ENCODE measurements at places on chromosomes 4 and X.
A peak's percentile ranks its signal among the peaks of the same experiment; 100 is the strongest.

GRCh38 chr4:69408451-69408850 lies 87.3 kb downstream of the UGT2B4 start:
- no peak for DNase-seq

DNA sequence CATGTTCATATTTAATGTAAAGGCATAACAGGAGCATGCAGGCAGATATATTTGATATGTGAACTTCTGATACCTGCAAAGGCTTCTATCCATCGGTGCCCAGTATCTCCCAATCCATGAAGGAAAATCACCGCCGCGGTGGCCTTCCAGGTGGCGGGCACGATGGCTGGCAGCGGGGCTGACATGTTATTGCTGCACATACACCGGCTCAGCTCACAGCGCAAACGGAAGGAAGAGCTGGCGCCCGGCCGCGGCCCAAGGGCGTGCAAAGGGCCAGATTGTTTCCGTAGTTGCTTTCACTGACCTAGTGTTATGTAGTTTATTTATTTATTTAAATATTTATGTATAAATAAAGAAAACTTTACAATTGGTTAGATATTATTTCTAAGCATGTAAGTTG lies 322.7 kb upstream of the PITX2 start:
- no peak for DNase-seq

GRCh38 chrX:118171356-118171755 lies 54.7 kb upstream of the KLHL13 start:
- no peak for DNase-seq

DNA sequence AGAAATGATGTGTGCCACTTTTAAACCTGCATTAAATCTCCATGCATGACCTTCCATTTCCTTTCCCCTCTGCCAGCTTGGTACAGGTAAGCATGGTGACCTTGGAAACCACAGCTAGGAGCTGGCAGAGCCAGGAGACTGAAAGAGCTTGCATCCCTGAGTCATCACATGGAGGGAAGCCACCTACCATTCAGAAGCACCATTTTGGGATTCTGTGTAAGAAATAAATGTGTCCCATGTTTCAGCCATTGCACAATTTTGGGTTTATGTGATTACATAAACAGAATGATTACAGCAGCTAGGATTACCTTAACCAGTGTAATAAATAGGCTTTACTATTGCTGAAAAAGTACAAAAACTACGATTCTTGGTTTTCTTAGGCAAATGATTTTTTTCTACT lies 17.3 kb upstream of the CCDC149 start:
- peak; percentile 53 for DNase-seq

DNA sequence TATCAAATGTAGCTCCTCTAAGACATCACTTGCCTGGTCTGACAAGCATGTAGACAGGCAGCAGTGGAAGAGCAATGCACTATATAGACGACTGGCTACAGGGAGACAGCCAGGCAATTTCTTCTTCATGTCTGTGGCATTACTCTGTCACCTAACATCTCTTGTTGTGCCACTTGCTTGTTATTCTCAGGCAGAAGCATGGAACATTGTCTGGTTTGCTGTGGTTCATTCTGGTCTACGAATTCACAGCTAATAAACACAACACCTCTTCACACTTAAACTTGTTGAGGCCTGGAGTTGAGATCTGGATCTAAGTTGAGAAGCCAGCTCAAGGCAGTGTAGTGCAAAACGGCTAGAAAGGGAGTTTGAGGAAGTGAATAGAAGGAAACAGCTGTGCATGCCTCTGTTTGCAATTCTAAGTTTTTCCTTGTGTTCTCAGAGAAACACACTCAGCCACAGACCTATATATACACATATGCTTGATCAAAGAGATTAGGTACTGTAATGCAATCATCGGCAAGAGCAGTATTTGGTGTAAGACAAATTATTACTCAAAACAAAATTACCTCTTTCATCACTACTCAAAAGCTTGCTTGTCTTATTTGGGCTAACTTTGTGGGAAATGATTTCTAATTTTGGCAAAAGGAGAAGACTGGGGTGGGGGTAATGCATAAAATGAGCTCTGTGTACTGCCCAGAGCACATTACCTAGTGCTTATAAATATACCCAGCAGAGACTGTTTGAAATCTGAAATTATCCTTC lies 243.8 kb downstream of the PPP3CA start:
- DNase-seq = peak; percentile 43

- no peak for DNase-seq
These were observed 30.4 kb downstream of the CLDN34 start for GRCh38 chrX:9997524-9997923.

DNA sequence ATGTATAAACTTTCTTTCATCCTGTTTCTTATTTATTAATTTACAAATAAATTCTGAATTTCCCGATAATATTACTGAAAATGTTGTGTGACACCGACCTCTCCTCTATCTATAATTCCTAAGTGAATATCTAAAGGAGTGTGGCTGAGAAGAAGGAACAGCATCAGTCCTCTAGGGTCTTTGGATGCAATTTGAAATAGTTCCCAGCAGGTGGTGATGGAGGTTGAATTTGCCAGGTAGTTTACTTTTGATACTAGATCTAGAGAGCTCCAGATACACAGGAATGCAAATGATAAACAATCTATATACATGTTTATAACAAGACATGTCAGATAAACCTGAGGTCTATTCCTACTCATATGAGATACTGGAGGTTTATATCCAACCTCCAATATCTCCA lies 305.4 kb downstream of the PCDH18 start:
- no peak for DNase-seq

DNA sequence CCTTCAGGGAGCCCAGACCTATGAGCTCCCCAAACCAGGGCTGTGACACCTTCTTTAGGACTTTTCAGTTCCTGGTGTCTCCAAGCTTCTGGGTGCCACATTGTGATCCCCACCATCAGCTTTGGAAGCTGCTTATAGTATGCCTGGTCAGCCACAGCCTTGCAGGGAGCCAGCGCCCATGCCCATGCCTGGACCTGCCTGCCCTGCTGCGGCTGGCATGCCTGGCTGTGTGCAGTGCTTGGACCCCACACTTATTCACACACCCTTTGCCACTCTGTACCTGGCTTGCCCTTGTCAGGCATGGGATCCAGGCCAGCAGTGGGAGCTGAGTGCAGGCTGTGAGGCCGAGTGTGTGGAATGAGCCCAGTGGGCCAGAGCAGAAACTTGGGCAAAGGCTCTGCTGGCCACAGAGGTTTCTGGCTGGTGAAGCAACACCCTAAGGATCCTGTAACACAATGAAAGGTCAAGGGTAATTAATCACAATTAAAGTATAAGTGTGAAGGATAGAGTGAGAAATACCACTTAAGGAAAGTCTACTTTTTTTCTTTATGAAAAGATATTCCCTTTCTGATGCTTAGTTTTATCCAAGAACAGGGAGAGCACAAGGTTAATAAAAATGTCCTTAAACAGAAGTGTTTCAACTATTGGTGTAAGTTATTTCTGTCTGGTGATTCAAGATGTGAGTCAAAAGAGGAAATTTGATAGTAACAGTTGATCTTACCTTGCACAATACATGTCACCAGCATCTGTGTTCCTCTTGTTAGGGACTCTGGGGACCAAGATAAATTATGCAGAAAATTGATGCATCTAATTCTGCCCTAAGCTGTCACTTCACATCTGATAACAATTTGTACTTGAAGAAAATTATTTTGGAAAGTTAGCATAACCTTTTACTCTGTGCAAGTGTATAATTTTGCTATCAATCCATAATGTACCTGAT lies 161.8 kb downstream of the FAM47A start:
- no peak for DNase-seq

DNA sequence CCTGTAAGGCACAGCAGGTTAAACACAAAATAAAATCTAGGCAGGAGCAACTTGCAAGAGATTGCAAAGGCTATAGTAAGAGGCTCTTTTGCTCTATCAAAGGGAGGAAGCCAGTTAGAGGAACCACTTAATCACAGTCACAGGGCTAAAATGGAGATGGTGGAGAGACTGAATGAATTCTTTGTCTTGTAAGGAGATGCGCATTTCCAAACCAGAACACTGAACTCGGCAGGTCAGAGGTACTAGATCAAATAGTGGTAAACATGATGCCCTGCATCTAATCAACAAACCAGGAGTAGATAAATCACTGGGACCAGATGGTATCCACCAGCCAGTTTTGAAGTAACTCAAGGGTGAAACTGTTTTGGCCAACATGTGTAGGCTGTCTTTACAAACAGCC lies 55.8 kb downstream of the GPC4 start:
- DNase-seq = no peak

DNA sequence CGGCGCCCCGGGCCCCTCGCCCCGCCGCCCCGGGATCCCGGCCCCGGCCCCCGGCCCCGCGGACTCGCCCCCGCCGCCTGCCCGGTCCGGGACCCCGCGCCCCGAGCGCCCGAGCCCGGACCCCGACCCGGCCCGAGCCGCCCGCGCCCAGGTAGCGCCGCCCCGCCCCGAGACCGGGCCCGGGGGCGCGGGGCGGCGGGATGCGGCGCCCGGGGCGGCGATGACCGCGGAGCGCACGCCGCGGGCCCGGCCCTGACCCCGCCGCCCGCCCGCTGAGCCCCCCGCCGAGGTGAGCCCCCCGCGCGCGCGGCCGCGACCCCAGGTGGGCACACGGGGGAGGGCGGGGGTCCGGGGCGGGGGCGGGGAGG lies 224 bp downstream of the FGFRL1 start:
- no peak for DNase-seq

DNA sequence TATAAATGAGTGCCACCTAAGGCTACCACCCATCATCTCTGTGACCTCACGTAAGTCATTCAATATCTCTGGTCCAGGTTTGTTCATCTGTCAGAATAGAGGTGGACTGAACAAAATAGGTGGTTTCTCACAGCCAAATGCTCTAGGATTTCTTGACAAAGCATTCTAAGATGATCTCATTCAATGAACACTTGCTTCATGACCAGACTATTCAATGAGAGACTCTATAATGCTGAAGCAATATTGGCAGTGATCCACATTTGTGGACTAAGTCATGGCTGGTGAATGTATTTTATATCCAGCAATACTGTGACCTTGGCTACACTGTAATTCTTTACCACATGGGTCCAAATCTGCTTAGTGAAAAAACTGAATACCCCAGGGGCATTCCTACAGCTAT lies 37.9 kb downstream of the LDB2 start:
- no peak for DNase-seq

- DNase-seq = no peak
These were observed 13.7 kb downstream of the LINC00632 start for GRCh38 chrX:140723121-140723715.

Measured in suppressor macrophage (primary cell).